ENCODE measurements at places on chromosomes 2 and 18.

DNA sequence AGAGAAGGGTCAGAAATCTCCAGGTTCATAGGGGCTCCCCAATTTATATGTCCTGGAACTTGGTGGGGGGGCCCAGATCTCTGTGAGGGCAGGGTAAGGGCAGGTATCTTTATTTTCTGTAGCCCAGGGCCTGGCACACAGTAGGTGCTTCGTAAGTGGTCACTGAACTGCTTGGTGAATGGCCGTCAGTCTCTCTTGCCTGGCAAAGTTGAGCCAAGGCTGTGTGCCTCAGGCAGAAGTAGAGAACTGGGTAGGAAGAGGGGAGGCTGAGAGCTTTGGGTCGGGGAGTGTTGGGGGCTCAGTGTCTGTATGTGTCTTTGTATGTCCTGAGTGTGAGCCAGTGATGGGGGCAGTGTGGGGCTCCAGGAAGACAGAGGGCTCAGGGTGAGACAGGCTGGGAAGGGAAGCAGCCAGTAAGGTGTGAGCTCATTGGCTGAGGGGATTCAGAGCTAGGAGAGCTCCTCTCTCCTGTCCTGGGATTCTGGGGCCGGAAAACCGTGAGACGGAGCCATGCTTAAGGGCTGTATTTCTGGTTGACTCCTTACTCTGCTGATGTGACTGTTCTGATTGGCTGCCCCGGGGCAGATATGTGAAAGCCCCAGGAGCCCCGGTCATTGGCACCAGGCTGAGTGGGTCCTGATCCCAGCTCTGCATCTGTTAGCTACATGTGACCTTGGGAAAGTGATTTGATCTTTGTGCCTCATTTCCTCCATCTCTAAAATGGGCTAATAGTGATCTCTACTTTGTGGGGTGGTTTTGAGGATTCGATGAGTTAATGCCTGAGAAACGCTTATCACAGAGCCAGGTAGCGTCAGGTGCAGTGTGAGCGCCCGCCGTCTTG, 30.3 kb downstream of the STEAP3 start:
- DNase-seq = no peak

GRCh38 chr2:111662039-111662770, 221.8 kb downstream of the ANAPC1 start:
- DNase-seq = no peak

DNA sequence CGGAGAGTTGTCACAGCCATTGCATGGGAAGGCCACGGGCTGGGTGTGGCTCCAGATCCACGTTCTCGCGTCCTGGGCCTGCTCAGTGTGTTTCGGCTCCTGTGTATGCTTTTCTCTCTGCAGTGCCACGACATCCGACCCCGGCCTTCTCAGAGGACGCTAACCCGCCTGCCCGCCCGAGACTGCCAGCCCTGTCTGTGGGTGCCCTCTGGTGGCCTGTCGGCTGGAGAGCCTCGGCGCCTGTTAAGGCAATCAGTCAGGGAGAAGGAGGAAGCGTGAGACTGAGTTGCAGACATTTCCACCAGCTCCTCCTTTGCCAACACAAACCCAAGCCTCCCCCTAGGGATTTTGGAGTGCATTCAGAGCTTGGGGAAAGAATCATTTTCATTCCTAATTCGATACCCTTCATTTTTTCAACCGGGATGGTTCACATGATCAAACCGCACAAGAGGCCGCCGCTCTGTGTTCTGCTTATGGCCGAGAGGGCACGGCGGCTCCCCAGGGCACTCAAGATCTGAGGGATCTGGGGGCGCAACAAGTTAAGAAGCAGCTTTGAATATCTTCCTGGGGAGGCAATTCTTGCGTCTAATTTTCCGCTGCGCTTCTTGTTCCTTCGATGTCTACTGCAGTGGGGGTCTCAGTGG, 37.5 kb upstream of the ZBTB7C start:
- peak; percentile 64 for DNase-seq

DNA sequence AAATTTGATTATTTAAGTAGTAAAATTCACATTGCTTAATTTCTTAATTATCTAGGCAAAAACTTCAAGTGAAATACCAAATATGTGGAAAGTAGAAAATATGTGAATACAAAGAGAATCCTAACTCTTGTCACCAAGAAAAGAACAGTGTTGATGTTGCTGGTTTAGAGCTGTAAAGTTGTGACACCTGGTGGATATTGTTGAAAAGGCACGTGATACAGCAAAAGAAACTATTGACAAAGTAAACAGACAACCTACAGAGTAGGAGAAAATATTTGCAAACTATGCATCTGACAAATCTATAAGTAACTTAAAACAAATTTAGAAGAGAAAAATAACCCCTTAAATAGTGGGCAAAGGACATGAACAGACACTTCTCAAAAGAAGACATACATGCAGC, 25.6 kb upstream of the ZC3H15 start:
- DNase-seq = no peak

GRCh38 chr2:9287400-9288045, 80.9 kb downstream of the ASAP2 start:
- DNase-seq = no peak

DNA sequence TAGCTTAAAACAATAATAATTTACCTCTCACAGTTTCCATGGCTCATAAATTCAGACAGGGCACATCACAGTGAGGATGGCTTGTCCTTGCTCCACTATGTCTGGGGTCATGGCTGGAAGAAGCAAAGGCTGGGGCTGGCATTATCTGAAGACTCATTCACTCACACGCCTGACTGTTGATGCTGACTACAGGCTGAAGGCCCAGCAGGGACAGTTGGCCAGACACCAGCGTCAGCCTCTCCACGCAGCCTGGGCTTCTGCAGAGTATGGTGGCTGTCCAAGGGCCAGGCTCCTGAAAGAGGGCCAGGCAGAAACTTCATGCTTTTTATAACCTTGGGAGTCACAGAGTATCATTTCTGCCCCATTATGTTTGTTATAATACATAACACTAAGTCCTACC, 33.4 kb downstream of the YPEL5 start:
- DNase-seq = no peak

- no peak for DNase-seq
These were observed 17.9 kb upstream of the CYRIA start for GRCh38 chr2:16683576-16683975.

GRCh38 chr2:39158351-39158750, 37.5 kb upstream of the SOS1 start:
- DNase-seq = no peak

DNA sequence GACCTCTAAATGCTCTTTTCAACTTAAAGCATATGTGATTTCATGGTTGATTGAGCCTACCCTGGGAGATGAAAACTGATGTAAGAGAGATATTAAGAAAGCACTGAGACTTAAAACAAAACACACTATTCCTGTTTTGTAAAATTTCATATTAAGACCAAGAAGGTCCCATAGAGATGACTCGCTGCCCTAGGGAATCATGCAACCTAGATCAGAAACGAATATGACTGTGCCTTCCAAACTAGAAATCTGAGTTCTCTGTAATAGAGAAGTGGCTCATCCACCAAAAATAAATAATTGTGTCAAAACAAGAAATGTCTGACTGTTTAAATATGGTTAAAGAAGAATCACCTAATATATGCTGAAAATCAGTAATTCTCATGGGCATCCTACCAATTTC, 776.8 kb upstream of the SOX11 start:
- DNase-seq = no peak

- DNase-seq = no peak
These were observed 176.9 kb upstream of the SMAD7 start for GRCh38 chr18:49127471-49128190.

GRCh38 chr2:218444692-218445357, 25.9 kb downstream of the VIL1 start:
- no peak for DNase-seq

- DNase-seq = no peak
These were observed 1.6 kb upstream of the ADRA2B start for GRCh38 chr2:96117701-96118588.

GRCh38 chr2:121343191-121343590, 58.2 kb upstream of the TFCP2L1 start:
- no peak for DNase-seq

DNA sequence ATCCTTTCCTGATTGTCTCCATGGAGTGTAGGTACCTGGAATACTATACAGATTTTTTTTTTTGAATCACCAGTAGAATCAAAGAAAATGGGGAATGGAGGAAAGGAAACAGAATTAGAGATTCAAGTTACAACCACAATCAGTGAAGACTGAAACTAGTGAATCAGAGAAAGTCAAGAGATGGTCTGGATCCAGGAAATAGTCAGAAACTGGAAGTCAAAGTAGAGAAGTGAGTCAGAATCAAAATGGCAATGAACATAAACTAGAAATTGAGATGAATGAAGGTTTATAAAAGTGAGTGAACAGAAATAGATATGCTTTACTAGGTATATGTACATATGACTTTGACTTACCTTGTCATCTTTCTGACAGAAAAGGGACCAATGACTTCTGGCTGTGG, 579.0 kb downstream of the PLCL1 start:
- DNase-seq = no peak

- DNase-seq = no peak
These were observed 11.4 kb upstream of the RAB31 start for GRCh38 chr18:9696701-9697100.

DNA sequence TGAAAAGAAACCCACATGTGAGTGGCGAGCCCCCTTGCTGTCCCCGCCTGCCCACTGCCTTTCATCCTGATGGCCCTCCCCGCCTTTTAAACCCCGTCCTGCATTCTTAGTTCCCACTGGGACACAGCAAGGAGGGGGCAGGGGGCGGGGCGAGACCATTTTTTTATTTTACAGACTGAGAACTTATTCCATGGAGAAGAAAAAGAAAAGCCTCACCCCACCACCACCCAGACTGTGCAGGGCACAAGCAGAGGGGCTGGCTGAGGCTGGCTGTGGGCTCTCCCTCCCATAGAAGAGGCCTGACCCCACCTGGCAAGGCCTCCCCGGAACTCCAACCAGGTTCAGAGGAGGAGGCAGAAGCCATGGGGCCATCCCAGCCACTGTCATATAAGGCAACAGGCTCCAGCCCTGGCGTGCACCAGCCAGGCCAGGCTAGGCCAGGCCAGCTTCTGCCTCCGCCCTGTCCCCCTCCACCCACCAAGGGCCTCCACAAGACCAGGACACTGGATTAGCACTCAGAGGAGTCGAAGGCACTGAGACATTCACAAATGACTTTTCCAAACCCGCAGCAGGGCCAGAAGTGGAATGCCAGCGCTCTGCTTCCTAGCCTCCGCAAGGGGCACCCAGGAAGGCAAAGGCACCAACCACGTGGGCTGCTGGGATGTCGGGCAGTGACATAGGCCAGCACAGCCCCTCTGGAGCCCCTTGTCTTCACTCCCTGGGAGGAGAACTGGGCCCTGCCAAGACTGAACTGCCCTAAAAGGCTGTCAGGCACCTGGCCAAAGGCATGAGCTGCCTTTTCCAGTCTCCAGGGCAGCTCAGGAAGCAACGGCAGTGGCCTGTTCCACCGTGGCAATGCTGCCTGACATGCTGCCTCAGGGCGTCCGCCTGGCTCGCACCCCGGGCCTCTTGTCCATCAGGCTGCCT, 37.5 kb upstream of the SEMA4C start:
- DNase-seq = no peak

GRCh38 chr2:188326669-188327301, 35.1 kb downstream of the GULP1 start:
- no peak for DNase-seq

DNA sequence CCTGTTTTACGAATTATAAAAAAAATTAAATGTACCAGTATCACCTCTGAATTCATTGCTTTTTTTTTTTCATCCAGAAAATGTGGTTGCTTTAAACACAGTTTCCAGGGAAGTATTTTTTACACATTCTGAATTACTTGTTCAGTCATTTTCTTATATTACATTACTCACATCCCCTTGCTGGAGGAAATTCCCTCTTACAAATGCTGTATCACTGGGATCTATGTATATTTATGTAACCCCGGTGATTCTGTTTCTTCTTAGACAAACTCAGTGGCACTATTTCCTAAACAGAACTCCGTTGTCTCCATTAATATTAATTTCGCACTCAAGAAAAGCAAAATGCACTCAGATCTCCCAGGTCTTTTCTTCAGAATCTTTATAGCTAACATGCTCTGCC, 1078.5 kb upstream of the ZEB2 start:
- no peak for DNase-seq

Data from stimulated activated naive B cell treated with anti-CD40 and anti-IgM and Interleukin-4, amounts not matched to agents 10 μg/mL and 1 μg/mL and 100 μg/mL, for 72 hours (primary cell).